ENCODE measurements at places on chromosomes 1 and 21. TPM values are rescaled to one million over a fixed set of nuclear protein-coding genes. Genes with fewer than 3 reads are reported as not detected.

Gene NHLH1
- 0.89 TPM for polyA plus RNA-seq

Gene KLHL12
- polyA plus RNA-seq, result 14.6 TPM

Gene BSND
- 0.50 TPM for polyA plus RNA-seq

Gene PADI2
- polyA plus RNA-seq, result 1.7 TPM

Gene FALEC
- polyA plus RNA-seq, result 2.6 TPM

Gene DNASE2B
- not detected for polyA plus RNA-seq

Gene GBP6
- not detected for polyA plus RNA-seq

Gene FAM177B
- polyA plus RNA-seq, result not detected

Gene DCDC2B
- 0.42 TPM for polyA plus RNA-seq

Gene CYP4A22
- polyA plus RNA-seq, result not detected

Gene IRF6
- 4.5 TPM for polyA plus RNA-seq

Gene LRRC39
- polyA plus RNA-seq, result 0.48 TPM

Gene ADAMTSL4
- 5.8 TPM for polyA plus RNA-seq

Data from GM23338 (cell line).